ENCODE measurements at places on chromosomes 4 and X.
A peak's percentile ranks its signal among the peaks of the same experiment; 100 is the strongest.

DNA sequence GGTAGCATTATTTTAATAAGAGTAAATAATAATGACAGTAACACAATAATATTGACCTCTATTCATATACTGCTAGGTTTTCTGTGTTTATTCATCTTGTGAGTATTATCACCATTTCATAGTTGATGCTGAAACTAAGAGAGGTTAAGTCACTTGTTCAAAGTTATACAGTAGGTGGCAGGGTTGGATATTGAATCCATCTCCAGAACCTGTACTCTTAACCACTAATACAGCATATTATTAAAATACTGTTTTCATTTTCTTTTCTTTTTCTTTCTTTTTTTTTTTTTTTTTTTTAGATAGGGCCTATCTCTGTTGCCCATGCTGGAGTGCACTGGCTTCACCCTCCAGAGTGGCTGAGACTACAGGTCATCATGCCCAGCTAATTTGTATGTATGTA is 7.1 kb upstream of the ELF2 start:
- DNase-seq = peak; percentile 46

GRCh38 chr4:3077796-3078195 is 3.3 kb downstream of the HTT start:
- DNase-seq = no peak

DNA sequence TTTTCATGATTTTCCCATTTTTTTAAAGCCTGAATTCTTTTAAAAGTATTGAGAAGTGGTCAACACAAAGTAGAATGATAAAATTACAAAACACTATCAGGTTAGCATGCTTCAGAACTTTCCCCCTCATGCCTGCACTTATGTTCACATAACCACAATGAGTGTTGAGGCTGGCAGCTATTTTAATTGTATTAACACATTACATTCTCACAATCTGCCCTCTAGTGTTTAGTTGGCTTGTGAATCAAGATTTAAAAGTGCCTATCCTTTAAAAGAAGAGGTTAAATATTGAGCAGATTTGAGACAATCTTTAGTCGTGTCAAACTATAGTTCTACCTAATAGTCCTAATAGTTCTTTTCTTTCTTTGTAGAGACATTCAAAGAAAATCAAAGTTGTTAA is 93.6 kb upstream of the NAP1L5 start:
- DNase-seq = peak; percentile 58

DNA sequence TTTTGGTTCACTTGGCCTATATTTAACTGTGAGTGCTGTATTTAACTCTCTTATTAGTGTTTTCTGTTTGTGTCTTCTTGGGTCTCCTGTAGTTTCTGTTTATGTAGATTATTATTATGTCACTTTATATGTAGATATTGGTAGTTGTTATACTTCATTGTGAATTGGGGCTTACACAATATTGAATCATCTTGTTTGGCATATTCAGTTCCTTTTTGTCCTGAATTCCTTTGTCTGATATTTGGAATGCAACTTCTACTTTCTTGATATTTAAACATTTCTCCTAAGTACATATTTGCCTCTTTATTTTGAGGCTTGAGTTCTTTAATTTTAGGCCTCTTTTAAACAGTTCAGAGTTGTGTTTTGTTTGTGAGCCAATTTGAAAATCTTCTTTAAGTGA is 544.8 kb upstream of the ADGRL3 start:
- DNase-seq = no peak

DNA sequence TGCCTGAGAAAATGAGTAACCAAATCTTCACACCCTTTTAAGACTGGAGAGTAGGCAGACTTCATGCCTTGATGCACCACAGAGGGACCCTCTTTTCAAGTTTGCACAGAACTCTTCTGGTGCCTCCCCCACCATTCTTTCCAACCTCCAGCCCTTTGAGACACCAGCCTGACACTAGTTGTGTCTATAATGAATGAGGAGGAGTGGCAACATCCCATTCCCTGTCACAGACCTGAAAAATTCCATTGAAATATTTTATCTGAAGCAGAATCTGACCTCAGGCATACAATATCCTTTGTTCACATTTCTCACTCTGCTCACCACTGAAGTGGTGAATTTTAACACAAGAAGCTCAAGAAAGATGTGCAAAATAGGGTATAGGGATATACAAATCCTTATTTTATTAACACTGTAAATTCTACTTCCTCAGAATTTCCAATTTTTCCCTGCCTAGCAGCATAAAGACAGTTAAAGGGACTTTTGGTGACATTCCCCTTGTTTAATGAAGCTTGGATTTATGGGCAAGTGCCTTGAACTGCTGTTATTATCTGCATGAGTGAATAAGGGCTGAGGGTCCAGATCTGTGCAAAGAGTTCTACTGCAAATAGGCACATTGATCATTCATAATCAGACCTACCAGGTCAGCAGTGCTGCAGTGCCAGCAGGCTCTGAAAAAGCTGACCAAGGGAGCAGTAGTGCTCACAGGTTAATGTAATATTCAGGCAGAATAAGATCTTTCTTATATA is 149.9 kb upstream of the PAQR3 start:
- DNase-seq = no peak

DNA sequence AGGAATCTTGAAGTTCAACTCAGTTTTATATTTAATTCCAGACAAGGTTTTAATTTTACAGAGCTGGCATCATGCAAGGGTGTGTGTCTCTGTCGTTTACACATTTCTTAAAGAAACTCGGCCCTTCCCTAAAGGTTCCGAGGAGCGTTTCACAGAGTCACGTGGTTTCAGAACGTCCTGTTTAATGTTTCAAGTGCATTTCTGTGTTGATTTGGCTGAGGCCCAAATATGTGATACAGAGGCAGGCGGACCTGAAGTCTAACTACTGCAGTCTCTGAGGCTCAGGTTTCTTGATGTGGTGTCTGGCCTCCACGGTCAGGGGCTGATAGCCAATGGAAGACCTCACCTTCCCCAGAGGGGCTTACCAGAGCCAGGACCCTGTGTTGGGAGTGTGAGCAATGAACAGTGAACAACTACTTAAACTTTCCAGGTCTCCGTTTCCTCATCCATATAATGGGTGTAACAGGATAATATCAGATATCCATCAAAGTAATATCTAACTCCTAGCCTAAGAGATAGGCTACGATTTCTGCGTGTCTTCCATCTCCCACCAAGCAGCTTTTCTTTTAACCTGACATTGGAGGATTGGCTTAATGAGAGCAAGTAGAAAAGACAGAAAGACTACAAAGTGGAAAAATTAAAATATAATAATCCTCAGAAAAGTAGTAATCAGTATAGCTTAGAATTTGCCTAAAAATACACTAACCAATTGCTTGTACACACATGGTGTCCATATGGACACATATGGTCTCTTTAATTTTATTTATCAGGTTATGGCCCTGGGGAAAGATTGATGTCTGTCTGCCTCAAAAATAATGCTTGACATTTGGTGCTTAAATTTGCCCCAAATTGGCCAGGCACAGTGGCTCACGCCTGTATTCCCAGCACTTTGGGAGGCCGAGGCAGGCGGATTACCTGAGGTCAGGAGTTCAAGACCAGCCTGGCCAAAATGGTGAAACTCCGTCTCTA is 50.0 kb upstream of the TRIM2 start:
- peak; percentile 8 for DNase-seq

DNA sequence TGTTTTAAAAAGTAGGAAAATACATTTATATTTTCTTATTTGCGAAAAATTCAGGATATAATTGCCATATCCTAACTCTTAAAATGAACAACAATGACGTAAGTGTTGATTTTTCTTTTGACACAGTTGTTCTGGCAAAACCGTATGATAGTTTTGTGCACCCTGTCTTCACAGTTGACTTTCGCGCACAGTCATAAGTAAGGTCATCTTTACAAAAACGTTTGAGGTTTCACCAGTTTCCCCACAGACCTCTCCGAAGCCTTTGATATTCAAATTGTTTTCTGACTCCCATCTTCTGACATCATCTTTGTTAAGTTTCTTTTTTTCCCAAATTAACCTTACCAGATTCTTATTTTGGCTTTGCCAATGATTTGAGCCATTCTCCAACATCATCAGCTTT is 48.1 kb upstream of the ATXN3L start:
- no peak for DNase-seq

DNA sequence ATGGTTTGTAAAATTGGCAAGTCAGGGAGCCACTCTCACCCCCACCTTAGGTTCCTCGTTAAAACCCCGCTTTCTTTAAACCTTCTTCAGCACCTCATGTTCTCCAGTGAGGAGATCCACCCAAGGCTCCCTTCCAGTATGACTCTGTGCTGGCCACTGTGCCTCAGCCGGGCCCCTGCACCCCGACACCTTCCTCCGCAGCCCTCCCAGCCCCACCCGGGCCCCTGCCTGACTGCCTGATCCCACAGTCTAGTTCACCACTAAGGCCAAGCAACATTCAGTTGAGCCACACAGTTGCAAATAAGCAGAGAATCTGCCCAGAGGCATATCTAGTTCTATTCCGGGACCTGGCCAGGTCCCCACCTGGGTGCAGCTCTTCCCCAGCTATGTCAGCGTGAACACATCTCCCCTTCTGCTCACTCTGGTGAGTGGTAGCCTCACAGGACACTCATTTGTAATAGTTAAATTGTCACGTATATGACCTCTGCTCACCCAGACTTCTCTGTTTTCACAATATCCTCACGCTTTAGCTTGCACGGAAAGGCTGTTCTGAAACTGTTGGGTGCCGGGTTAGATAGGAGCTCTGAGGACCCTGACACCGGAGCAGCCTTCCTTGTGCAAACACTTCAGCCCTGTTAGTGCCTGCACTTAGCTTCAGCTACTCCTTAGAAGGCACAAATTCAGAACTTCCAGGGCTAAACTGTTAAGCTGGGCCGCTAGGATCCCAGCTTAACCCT is 146.8 kb downstream of the DCTD start:
- no peak for DNase-seq

- no peak for DNase-seq
Measured at GRCh38 chrX:18577400-18577799, 94.5 kb downstream of the RS1 start.

- DNase-seq = no peak
Measured at GRCh38 chr4:53961351-53961750, 103.1 kb downstream of the CHIC2 start.

DNA sequence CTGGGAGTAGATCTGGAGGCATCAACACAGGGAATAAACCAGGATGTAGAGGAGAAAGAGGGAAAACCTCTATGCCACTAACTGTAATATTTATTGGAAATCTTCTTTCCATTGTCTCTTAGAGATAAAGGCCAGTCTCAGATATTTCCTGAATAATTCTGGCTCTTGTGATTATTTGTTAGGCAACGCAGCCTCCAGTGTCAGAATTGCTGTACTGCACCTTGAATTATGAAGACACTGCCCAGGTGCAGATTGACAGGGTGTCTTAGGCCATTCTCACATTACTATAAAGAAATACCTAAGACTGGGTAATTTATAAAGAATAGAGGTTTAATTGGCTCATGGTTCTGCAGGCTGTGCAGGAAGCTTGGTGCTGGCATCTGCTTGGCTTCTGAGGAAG is 100.7 kb upstream of the ZDHHC15 start:
- no peak for DNase-seq

GRCh38 chr4:105433421-105433820 is 40.4 kb downstream of the PPA2 start:
- no peak for DNase-seq

- no peak for DNase-seq
Measured at GRCh38 chrX:110006821-110007375, 4.0 kb downstream of the TMEM164 start.

GRCh38 chr4:17492058-17492741 is 19.7 kb downstream of the QDPR start:
- DNase-seq = no peak

DNA sequence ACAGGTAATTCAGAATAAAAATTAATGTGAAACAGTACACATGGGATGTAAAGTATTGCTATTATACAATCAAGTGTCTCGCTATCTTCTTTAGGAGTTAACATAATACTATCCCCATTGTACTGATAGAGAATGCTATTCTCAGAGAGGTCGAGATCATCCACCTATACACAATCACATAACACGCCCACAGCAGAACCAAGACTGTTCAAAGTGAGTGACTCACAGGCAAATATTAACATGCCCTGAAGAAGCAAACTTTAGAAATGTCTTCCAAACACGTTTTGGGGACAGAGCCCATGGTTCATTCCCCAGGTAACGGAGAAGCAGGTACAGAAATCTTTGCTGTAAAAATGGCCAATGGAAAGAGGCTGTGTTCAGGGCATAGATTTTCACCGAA is 50.1 kb upstream of the PHKA2 start:
- DNase-seq = no peak

GRCh38 chr4:152290366-152290921 is 245.4 kb downstream of the FBXW7 start:
- DNase-seq = no peak

- no peak for DNase-seq
Measured at GRCh38 chr4:89301003-89301402, 6.6 kb downstream of the GPRIN3 start.

GRCh38 chrX:109914114-109914849 is 88.6 kb upstream of the TMEM164 start:
- DNase-seq = no peak

DNA sequence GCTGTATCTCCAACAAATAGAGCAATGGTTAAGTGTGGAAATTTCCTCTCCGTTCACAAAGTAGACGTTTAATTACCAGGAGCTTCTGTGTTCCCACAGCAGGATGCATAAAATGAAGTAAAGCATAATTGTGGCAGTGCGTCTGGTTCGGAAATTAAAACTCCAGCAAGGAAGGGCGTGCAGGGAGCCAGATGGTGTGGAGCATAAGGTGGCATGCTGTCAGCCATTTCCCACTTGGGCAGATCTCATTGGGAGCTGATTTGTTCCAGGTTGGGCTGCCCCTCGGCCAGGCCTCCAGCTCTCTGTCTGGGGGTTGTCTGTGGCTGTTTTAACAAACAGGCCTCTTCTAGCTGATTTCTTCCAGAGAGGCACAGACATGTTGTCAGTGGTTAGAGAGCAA is 182.1 kb upstream of the CLNK start:
- DNase-seq = no peak

DNA sequence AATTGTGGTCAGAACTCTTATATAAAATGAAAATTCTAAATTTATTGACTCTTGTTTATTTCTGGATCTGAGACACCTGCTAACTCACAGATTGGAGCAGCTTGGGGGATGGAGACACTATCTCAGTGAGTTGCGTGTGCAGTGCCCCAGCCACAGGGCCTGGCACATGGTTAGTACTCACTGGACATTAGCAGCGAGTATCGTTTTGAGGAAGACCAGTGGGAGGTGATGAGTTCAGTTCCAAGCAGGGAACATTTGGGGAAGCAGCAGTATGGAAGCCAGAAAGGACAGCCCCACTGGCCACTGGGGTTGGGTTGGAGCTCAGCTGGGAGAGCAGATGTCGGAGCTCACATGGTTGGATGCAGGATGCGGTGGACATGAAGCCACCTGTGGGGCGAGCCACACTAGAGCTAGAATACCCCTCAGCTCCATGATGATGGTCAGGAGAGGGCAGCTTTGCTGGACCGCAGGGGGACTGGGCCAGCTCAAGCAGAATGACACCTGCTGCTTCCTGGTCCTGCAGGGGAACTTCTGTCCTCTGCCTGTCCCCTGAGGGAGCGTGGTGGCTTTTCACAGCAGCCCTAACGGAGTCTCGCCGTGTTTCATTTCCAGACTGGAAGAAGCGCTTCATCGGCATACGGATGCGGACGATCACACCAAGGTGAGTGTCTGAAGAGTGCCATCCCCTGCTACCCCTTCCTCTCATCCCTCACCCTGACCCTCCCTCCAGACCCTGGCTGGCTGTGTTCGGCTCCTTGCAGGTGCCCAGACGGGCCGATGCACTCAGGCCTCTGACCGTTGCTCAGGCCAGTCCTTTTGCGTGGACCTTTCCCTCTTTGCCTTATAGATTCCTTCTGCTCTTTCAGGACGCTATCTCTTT is 32.5 kb downstream of the HTRA3 start:
- DNase-seq = no peak

- DNase-seq = peak; percentile 29
Measured at GRCh38 chr4:128288689-128289106, 1.1 kb upstream of the PGRMC2 start.
